SK-N-SH (cell line): ENCODE measurements at places on chromosomes 16 and 17. TPM values are rescaled to one million over a fixed set of nuclear protein-coding genes. Genes with fewer than 3 reads are reported as not detected.

Gene KRT24
- polyA plus RNA-seq, result not detected in 2 replicates

Gene ZNF598
- polyA plus RNA-seq, result 38.1 and 47.8 TPM in 2 replicates

Gene TMEM204
- polyA plus RNA-seq, result 2.1 and 2.3 TPM in 2 replicates

- H3K36me3 ChIP-seq, result peaks cover 35% of the 10 kb centered on the region
- H3K4me1 ChIP-seq, result peaks cover 7% of the 10 kb centered on the region; the same call in 1 of the 2 replicates
- peak; percentile 73 for DNase-seq
- no peaks in the 10 kb centered on the region for H3K27me3 ChIP-seq
- no peak overlapping the region for H3K4me3 ChIP-seq
Measured at GRCh38 chr16:27347930-27348685, 34.3 kb downstream of the IL4R start.

DNA sequence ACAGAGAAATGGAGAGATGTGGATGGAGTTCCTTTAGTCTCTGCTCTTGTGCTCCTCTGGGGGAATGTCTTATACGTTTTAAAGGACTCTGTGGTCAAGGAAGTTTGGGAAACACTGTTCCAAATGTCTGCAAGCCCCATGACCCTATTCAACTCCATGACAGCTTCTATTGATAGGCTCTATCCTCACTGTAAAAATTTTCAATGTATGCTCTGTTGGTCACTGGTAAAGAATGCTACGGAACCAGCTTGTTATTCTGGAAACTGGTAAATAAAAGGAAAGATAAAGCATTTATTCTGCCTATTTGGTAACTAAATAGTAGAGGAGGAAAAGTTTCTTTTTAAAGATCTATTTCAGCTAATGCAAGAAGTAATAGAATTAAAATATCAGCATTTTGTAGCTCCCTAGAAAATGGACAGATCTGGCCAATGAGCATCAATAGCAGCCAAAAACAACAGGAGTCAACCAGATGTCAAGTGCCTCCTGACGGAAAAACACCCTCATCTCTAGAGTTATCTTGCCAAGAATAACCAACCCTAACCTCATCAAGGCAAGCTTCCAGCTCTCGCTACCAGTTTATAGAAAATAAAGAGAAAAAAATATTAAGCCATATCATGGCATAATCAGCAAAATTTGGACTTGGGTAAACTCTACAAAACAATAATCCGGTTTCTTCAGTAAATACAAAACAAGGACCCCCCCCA lies 16.1 kb downstream of the GDE1 start:
- no peak for DNase-seq
- H3K27ac ChIP-seq, result no peak overlapping the region
- H3K27me3 ChIP-seq, result no peaks in the 10 kb centered on the region
- no peak overlapping the region for H3K4me3 ChIP-seq

DNA sequence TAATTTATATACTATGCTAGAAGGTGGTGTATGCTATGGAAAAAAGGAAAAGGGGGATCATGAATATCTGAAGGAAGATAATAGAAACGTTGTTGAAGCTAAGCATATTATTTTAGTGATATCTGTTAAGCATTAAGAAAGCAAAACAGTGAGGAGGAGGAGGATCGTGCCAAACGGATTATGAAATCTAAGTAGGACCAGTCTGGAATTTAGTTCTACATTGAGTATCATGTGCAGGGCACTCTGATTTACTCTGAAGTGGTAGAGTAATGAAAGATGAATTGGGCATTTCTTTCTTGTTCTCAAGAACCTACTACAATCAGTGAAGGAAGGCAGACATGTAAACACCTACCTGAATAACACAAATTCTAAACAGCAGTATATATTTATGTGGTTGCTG lies 195.3 kb downstream of the CYB561 start:
- H3K4me3 ChIP-seq, result no peak overlapping the region
- DNase-seq, result no peak
- no peaks in the 10 kb centered on the region for H3K27me3 ChIP-seq
- H3K36me3 ChIP-seq, result peaks cover 9% of the 10 kb centered on the region
- H3K27ac ChIP-seq, result no peak overlapping the region
- peaks cover 17% of the 10 kb centered on the region for H3K4me1 ChIP-seq

DNA sequence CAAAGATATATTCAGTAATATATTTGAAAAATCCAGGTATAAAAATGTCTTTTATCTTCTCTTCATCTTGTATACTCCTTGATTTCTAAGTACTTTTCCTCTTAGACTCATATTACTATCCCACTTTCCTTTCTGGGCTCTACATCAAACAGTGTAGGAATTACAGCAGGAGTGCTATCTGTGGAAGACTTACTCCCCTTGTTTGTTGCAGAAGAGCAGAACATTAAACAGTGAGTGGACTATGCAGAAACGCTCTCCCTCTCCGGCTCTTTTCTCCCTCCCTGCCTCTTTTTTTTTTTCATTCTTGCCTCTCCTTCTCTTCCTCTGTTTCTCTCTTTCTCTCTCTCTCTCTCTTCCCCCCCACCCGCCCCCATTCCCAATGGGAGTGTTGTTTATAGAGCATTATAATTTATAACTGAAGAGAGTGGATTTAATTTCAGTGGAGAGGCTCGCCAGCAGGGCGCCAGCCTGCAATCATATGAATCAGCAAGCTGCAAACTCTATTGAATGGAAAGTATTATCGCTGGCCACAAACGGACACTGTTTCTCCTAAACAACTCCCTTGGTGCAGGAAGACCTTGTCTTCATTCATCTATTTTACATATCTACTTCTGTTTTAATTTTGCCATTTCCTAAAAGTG lies 242.3 kb upstream of the TBX2 start:
- peaks cover 45% of the 10 kb centered on the region for H3K4me1 ChIP-seq
- H3K4me3 ChIP-seq, result peak overlapping the region; percentile 56
- H3K27me3 ChIP-seq, result no peaks in the 10 kb centered on the region
- DNase-seq, result peak; percentile 54
- H3K36me3 ChIP-seq, result no peaks in the 10 kb centered on the region

- DNase-seq, result no peak
- no peaks in the 10 kb centered on the region for H3K36me3 ChIP-seq
- peaks cover 39% of the 10 kb centered on the region for H3K4me1 ChIP-seq
- no peaks in the 10 kb centered on the region for H3K27me3 ChIP-seq
- no peak overlapping the region for H3K4me3 ChIP-seq
Measured at GRCh38 chr17:29138184-29138955, 41.8 kb downstream of the MYO18A start.

- H3K36me3 ChIP-seq, result peaks cover 55% of the 10 kb centered on the region
- no peak overlapping the region for H3K27ac ChIP-seq
- H3K4me3 ChIP-seq, result no peak overlapping the region
- H3K4me1 ChIP-seq, result no peaks in the 10 kb centered on the region; the same call in 1 of the 2 replicates
Measured at GRCh38 chr17:5434984-5435383, 4.0 kb downstream of the C1QBP start.

- DNase-seq, result no peak
- no peaks in the 10 kb centered on the region for H3K27me3 ChIP-seq
- H3K4me3 ChIP-seq, result no peak overlapping the region
Measured at GRCh38 chr16:58518980-58519368, 3.7 kb downstream of the SETD6 start.
